Fibroblast of skin of left quadriceps (primary cell): ENCODE measurements at places on chromosomes 12 and 14.
A peak's percentile ranks its signal among the peaks of the same experiment; 100 is the strongest.

DNA sequence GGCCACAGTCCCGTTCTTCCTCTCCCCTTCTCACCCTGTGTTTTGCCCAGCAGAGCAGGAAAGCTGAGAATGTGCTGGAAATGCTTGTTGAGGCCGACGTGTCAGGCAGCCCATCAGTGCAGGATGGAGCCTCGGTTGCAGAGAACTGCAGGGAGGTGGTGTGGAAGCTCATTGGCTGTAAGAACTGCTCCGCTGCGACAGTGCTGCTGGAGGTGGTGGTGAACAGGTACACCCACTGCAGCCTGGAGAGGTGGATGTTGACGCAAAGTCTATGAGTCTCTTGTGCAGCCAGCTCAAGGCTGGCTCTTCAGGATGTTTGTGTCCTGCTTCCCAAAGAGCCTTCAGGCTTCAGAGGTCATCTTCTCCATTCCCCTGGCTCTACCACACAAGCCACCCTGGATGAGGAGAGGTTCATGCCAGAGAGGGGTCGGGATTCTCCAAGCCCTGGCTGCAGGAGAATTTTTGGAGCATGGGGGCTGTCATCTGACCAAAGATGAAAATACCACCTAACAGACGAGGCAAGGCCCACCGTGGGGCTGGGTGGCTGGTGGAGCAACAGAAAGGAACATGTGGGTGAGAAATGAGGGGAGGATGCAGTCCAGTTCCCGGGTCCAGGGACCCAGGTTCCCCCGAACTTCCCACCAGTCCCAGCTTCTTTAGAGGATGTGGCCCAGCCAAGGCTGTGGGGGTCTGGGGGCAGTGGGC is 174.1 kb upstream of the PRMT8 start:
- no peak for DNase-seq

DNA sequence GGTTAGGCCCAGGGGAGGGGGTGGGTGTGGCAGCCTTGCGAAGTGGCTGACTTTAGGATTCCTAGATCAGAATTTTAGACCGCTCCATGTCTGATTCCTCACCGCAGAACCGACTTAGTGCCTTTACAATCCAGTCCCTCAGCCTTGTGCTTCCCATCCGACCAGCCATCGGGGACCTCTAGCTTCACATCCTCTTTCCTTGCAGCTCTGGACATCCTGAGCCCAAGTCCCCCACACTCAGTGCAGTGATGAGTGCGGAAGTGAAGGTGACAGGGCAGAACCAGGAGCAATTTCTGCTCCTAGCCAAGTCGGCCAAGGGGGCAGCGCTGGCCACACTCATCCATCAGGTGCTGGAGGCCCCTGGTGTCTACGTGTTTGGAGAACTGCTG is 557 bp downstream of the COPS7A start:
- no peak for DNase-seq

DNA sequence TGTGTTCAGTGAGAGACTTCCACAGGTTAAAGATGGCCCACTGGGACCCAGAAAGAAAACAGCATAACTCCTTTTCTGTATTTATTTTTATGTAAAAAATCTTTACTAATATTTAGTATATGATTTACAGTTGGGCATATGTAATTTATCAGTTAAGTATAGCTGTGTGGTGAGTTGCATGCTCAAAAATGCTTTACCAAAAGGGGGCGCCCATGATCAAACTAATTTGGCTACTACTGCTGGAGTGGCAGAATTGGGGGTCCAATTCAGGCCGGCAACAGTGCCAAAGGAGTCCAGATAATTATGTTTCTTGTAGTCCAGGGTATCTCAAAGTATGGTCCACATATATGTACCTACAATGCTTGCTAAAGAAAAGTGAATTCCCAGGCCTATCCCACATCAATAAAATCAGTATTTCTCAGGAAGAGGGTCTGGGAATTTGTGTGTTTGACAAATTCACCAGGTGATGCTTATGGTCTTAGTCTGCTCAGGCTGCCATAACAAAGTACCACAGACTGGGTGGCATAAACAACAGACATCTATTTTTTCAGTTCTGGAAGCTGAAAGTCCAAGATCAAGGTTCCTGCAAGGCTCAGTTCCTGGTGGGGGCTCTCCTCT is 152.0 kb downstream of the KTN1 start:
- DNase-seq: no peak

- DNase-seq: no peak
Observed at GRCh38 chr12:96457191-96457930, 32.0 kb upstream of the CFAP54 start.

- no peak for DNase-seq
Observed at GRCh38 chr12:64124511-64125197, 97.4 kb downstream of the KICS2 start.

DNA sequence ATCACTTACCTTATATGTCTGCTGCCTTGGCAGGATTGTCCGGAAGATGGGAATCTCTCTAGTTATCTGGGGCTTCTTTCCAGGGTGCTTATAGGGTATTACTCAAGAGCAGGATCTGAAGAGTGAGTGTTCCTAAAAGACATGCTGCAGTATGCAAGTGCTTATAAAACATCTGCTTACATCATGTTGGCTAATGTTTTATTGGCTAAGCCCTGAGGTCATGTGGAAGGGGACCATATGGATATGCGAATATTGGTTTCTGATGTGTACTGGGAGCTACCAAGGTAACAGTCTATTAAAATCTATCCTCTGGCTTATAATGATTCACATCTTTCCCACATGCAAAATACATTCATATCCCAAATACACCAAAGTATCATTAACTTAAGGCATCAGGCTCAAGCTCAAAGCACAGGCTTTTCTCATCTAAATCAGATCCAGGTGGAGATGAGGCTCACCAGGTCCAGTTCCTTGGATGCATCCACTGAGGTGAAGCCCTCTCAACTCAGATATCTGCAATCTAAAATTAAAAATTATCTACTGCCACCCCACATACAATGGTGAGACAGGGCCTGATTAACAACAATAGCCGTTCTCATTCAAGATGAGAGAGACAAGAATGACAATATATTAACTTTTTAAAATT is 29.8 kb downstream of the LRRIQ1 start:
- peak; percentile 7 for DNase-seq

- no peak for DNase-seq
Observed at GRCh38 chr14:33925235-33925634, 25.6 kb downstream of the EGLN3 start.

DNA sequence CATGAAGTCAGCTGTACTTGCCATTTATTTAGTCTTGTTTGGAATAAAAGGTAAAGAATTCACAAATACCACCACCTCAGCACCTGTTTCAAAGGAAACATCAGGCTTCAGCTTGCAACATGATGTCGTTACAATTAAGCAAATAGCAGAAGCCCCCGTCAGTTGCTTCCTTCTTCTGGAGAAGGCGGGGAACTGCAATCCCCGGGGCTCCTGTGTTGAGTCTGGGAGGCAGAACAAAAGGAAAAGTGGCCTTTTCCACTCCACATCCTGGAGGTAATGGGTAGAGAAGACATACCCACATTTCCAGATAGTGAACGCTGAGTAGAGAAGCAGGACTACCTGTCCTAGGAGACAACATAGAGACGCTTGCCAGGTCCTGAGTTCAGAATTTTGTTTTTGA is 92.8 kb downstream of the DNAH10 start:
- no peak for DNase-seq

- no peak for DNase-seq
Observed at GRCh38 chr12:12349711-12350665, at the start of gene MANSC1. TSS of gene MANSC1 (minus strand) at chr12:12350242. CDS start at chr12:12343314, 6,928 bp downstream.

- DNase-seq: no peak
Observed at GRCh38 chr14:101716956-101717662, 44.4 kb upstream of the PPP2R5C start.

DNA sequence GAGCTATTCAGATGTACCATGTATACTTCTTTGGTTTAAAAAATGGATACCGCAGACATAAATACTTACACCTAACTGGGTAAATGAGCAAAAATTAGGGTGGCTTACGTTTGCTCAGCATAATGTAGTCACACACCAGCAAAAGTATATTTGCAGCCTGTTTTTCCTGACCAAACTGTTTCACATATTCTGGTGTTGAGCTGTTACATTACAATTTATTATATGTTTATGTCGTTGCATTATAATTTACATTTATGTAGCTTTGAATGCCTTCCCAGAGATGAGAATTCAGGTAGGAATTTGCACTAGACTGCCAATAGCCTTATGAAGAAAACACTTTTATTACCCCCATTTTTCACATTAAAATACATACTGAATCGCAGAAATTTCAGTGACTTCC is 183.3 kb downstream of the PTPRO start:
- DNase-seq: peak; percentile 3

- DNase-seq: no peak
Observed at GRCh38 chr14:24240110-24240918, 2.1 kb downstream of the TINF2 start.

- DNase-seq: no peak
Observed at GRCh38 chr12:132620113-132620898, 1.7 kb downstream of the P2RX2 start.

DNA sequence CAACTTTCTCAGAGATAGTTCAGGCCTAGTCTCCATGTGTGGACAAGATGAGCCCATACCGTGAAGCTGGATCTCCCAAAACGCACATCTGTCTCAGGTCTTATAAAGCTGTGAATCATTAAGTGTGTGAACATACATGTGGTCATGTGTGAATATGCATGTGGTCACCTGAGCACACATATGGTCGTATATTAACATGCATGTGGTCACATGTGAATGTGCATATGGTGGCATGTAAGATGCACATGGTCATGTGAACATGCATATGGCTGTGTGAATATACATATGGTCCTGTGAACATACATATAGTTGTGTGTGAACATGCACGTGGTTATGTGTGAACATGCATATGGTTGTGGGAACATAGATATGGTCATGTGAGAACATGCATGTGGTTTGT is 172.5 kb upstream of the PZP start:
- DNase-seq: no peak

- DNase-seq: no peak
Observed at GRCh38 chr14:22112004-22112403, 438.4 kb upstream of the OR4E1 start.

DNA sequence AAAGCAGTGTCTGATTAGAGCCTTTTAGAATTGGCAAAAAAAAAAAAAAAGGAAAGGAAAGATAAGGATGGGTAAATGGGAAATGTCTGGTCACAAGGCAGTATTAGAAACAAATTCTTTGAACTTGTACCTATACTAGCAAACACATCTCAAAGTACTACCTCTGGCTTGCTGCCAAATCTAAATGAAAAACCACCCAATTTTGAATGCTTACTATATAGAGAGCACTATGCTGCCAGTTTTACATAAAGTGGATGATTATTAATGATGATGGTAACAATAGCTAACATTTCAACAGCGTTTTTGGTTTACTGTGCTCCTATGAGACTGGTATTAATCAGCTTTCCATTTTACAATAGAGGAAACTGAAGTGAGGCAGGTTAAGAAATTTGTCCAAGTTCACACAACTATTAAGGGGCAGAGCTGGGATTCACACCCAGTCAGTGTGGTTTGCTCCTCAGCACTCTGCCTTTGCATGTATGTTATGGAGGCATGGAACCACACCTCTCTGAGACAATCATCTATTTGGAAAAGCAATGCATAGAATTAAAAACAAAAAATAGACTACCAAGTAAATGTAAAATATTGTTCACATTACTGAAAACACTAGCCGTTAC is 34.2 kb downstream of the ATP2B1 start:
- no peak for DNase-seq

- peak; percentile 86 for DNase-seq
Observed at GRCh38 chr14:68816183-68816942, 23.5 kb upstream of the ZFP36L1 start.

DNA sequence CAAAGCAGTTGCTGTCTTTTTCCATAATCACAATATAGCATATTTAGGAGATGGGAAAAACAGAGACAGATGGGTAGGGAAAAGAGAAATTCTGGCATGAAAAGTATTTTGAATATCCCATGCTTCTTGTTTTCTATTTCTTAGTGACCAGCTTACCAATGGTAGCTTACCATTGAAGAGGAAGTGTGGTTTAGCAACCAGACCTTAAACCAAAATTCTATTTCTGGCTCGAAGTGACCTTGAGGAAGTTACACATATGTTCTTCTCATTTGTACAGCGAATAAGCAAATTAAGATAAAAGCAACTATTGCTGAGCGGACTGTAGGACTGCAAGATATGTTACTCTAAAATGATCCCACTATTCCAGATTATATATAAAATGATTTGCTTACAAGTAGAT is 82.9 kb downstream of the FGD4 start:
- no peak for DNase-seq

DNA sequence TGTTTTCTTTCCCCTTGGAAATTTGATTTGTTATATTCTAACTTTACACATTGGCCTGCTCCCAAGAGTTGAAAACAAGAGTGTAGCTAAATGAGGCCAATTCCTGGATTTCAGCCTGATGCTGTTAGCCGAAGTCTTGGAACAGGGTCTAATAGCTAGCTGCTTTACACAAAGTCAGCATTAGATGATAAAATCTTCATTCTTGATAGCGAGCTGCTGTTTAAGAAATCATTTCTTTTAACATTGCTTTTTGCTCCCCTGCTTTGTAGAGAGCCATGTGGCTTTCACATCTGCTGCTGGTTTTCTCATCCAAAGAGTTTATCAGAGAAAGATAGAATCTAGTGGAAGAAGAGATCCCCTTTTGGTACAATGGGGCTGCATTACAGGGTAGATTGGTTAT is 22.3 kb downstream of the FBXW8 start:
- DNase-seq: no peak

- no peak for DNase-seq
Observed at GRCh38 chr12:49568442-49569162, 660 bp upstream of the MCRS1 start.

DNA sequence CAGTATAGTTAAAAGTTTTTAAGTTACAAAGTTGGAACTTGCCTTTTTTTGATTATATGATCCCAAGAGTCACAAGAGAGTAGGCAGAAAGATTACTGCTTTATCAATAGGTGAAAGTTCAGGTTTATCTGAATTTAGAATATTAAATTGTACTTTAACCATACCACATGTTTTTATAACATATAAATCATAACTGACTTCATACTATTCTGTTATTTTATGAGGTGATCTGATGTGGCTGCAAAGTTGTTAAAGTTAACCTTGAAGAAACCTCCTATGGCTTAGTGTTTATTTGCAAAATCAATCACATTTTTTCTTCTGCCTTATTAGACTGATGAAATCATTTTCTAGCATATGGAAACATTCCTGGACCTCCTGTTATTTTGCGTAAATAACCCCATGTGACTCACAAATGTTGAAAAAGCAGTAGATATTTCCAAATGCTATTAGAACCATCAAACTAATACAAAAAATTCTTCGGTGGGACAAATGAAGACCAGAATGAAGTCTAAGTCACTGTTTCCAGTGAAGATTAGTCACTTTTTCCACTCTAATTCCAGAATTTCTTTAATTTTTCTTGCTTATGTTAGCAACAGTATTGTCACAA is 132.1 kb downstream of the RAD51B start:
- peak; percentile 82 for DNase-seq

DNA sequence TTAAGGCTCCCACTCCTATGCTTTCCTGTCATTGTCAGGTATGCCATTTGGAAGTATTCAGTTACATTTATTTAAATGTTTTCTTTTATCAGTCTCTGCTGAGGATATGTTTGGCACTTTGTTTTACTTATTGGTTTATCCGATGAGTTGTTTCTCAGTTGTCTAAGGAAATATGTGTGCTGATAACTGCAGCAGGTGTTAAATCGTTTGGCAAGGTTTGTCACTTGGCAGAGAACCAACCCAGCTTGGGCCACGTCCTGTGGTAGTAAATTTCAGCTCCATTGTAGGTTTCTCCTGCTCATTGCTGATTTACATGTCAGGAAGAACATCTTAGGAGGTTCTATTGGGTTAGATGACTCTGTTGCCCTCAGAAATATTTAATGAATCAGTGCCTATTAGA is 22.0 kb upstream of the MGST1 start:
- no peak for DNase-seq

GRCh38 chr12:12486661-12487240 is 75.9 kb downstream of the DUSP16 start:
- no peak for DNase-seq

- DNase-seq: no peak
Observed at GRCh38 chr12:22981711-22982110, 356.7 kb downstream of the ETNK1 start.
